ENCODE measurements at places on chromosomes 2 and 18. TPM values are rescaled to one million over a fixed set of nuclear protein-coding genes. Genes with fewer than 3 reads are reported as not detected.
A peak's percentile ranks its signal among the peaks of the same experiment; 100 is the strongest.

Gene TBC1D8
- total RNA-seq, result 0.45 TPM

Gene DOK6
- total RNA-seq, result not detected

Gene TEKT4
- total RNA-seq, result not detected

Gene MAB21L4
- total RNA-seq, result not detected

Gene CRYGC
- not detected for total RNA-seq

Gene CDCA7
- total RNA-seq, result 74.4 TPM

- no peaks in the 10 kb centered on the region for H3K27me3 ChIP-seq
- DNase-seq, result no peak
- no peaks in the 10 kb centered on the region for H3K36me3 ChIP-seq
These were observed 73.6 kb upstream of the COL5A2 start for GRCh38 chr2:189252991-189253675.

- no peak overlapping the region for H3K4me3 ChIP-seq
- peaks cover 4% of the 10 kb centered on the region for H3K36me3 ChIP-seq
- no peak for DNase-seq
- peaks cover 38% of the 10 kb centered on the region for H3K4me1 ChIP-seq
These were observed 18.6 kb downstream of the ARID5A start for GRCh38 chr2:96555146-96555610.

GRCh38 chr18:9869715-9870430, 15.9 kb upstream of the TXNDC2 start:
- no peak for DNase-seq
- peaks cover 10% of the 10 kb centered on the region for H3K36me3 ChIP-seq
- H3K4me1 ChIP-seq, result peaks cover 26% of the 10 kb centered on the region
- H3K27ac ChIP-seq, result no peak overlapping the region
- H3K27me3 ChIP-seq, result peaks cover 8% of the 10 kb centered on the region
- H3K4me3 ChIP-seq, result no peak overlapping the region

DNA sequence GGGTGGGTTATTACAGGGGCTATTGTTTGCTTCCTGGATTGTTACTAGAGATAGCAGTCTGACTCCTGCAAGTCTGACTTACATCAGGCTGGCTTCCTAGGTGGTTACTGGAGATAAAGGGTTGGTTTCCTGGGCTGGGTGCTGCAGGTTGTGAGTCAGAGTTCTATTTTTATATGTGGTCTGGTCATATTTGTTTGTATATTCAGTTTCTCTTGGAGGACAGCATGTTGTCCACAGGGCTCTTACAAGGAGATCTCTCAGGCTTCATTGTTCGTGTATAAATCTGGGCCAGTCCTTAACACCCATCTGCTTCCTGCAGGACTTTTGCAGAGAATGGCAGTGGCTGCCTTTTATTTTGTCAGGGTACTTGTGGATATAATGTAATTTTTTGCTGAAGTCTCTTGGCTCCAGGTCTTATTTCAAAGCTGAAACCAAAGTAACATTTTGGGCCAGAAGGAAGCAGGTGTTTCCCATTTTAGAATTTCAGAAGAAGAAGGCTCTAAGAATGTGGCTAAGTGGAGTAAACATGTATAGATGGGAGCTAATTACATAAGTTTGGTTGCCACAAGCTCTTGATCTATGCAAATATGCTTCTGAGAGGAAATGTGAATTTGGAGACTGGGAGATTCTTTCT, 65.9 kb upstream of the SLC16A14 start:
- no peak for DNase-seq
- no peak overlapping the region for H3K4me3 ChIP-seq
- H3K36me3 ChIP-seq, result peaks cover 2% of the 10 kb centered on the region
- peaks cover 7% of the 10 kb centered on the region for H3K27me3 ChIP-seq
- no peaks in the 10 kb centered on the region for H3K4me1 ChIP-seq
- no peak overlapping the region for H3K27ac ChIP-seq

DNA sequence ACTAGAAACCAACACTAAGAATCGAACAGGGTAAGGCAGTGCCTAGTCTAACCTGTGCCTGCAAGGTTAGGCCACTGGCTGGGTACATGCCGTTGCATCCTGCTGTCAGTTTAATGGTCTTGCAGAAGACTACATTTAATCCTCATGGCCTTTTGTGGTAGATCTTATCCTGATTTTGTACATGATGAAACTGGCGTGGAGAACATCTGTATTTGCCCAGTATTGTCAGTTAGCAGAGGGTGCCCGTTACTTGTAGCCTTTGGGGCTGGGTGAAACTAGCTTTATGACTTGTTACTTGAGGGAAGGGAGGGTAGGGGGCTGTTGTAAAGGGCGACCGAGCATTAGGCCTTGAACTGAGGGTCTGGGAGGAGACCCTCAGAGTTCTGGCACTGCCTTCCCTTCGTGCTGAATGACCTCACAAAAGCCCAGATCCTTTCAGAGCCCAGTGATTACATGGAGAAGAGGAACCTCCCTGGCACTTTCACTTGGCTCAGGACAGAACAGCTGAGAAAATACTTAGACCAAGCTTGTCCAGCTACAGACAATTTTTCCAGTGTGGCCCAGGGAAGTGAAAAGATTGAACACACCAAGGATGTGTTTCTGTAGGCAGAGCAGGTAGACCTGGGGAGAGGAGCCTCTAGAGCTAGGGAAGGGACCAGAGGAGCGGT, 19.5 kb downstream of the SLC20A1 start:
- no peak overlapping the region for H3K4me3 ChIP-seq
- H3K36me3 ChIP-seq, result peaks cover 35% of the 10 kb centered on the region
- peak overlapping the region; percentile 40 for H3K27ac ChIP-seq
- H3K4me1 ChIP-seq, result peaks cover 22% of the 10 kb centered on the region
- no peaks in the 10 kb centered on the region for H3K27me3 ChIP-seq
- no peak for DNase-seq

- DNase-seq, result no peak
- peaks cover 2% of the 10 kb centered on the region for H3K36me3 ChIP-seq
- peaks cover 14% of the 10 kb centered on the region for H3K4me1 ChIP-seq
- H3K4me3 ChIP-seq, result no peak overlapping the region
These were observed 51.4 kb upstream of the DTNB start for GRCh38 chr2:25724756-25725155.

DNA sequence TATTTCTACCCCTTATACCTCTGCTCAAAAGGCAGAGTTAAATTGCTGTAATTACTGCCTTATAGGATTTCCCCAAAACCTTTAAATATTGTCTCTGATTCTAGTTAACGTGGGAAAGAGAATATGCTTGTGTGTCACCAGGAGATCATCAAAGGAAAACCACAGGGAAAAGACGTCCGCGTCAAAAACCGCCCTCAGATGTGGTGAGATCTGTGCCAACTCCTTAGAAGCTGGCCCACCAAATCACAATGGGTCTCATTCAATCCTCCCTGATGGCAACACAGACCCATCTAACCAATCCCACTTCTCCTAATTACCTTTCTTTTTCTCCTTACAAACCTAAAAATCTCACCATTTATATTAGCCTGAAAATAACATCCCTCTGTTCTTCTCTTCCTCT, 25.4 kb downstream of the VPS54 start:
- H3K4me1 ChIP-seq, result no peaks in the 10 kb centered on the region
- H3K27ac ChIP-seq, result no peak overlapping the region
- peaks cover 35% of the 10 kb centered on the region for H3K36me3 ChIP-seq
- no peaks in the 10 kb centered on the region for H3K27me3 ChIP-seq
- DNase-seq, result no peak
- H3K4me3 ChIP-seq, result no peak overlapping the region

DNA sequence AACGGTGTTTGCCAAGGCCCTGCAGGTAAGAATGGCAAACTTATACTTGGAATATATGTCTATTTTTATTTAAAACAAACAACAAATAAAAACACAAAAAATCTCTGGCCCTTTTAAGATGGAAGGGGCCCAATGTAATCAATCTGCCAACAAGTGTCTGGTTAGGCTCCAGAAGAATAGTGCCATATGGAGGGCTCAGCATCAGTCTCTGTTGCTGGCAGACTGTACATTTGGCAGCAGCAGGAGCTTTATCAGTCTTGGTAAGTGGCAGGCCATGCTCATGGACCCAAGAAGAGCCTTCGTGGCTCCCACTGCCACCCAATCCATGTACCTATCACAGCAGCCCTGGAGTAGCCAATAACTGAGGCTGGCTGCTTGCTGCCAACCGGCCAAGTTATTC, 101.1 kb downstream of the GALNT3 start:
- no peaks in the 10 kb centered on the region for H3K4me1 ChIP-seq
- H3K27ac ChIP-seq, result no peak overlapping the region
- H3K27me3 ChIP-seq, result peaks cover 24% of the 10 kb centered on the region
- H3K4me3 ChIP-seq, result no peak overlapping the region

GRCh38 chr2:159807183-159808031, 9.4 kb upstream of the CD302 start:
- H3K36me3 ChIP-seq, result peaks cover 5% of the 10 kb centered on the region
- no peak for DNase-seq
- no peak overlapping the region for H3K27ac ChIP-seq
- no peaks in the 10 kb centered on the region for H3K27me3 ChIP-seq
- no peak overlapping the region for H3K4me3 ChIP-seq

DNA sequence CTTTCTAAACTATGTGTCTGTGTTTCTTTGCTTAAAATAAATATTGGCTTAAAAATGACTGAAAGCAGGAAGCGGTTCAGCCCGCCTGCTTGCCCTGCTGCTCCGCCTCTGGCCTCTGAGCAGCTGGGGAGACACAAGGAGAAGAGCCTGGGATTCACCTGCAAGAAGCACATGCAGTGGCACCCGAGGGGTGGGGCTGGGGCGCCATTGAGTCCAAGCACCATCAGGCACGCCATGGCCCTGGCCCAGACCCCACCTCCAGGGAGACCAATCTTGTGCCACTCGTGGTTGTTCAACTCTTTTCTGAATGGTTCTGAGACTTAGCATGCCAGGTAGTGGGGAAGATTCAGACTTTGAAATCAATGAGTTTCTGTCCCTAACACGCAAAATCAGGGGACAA, 495.5 kb upstream of the MYT1L start:
- H3K27ac ChIP-seq, result no peak overlapping the region
- H3K36me3 ChIP-seq, result no peaks in the 10 kb centered on the region
- peak; percentile 22 for DNase-seq
- no peaks in the 10 kb centered on the region for H3K4me1 ChIP-seq
- no peaks in the 10 kb centered on the region for H3K27me3 ChIP-seq

Measured in activated CD8-positive, alpha-beta memory T cell treated with anti-CD3 and anti-CD28 coated beads, Interleukin-2, amount 10 ng/mL, durations not matched to agents 7 days and 5 days (primary cell).